ENCODE measurements at places on chromosomes 5 and 9. TPM values are rescaled to one million over a fixed set of nuclear protein-coding genes. Genes with fewer than 3 reads are reported as not detected.
A peak's percentile ranks its signal among the peaks of the same experiment; 100 is the strongest.

GRCh38 chr9:20884985-20885593 lies 146.4 kb downstream of the HACD4 start:
- DNase-seq, result peak; percentile 46

DNA sequence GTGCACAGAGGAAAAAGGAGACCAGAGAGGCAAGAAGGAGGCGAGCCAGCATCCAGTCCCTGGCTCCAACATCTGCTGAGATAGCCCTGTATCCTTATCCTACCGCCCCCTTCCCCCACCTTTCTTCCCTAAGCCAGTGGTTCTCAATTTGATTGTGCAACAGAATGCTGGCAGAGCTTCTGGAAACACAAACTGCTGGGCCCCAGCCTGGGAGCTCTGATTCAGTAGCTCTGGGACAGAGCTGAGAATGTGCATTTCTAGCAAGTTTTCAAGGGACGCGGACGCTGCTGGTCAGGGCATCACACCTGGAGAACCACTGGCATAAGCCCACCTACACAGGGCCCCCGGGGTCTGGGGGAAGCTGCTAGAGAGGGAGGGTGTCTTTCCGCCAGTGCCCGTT lies 21.1 kb downstream of the AK8 start:
- no peak for DNase-seq

- DNase-seq, result no peak
Observed at GRCh38 chr5:114339108-114339507, 22.8 kb upstream of the KCNN2 start.

- no peak for DNase-seq
Observed at GRCh38 chr9:114034661-114035062, 43.4 kb downstream of the AMBP start.

DNA sequence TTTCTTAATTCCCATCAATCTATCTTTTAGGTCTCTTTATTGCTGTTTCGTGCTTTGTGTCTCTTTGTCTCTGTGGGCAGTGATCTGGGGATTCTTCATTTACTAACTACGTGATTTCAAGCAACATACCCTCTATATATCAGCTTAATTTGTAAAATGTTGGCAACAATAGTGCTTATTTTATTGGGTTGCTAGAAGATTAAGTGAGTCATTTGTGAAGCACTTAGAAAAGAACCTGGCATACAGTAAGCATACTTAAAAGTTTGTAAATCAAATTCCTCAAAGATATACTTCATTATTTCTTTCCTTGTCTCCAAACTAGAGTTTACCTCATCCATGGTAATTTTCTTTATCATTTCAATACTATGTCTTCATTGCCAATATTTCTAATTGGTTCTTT lies 669.7 kb downstream of the MAT2B start:
- DNase-seq, result no peak

- no peak for DNase-seq
Observed at GRCh38 chr5:124634228-124634739, 112.2 kb downstream of the ZNF608 start.

DNA sequence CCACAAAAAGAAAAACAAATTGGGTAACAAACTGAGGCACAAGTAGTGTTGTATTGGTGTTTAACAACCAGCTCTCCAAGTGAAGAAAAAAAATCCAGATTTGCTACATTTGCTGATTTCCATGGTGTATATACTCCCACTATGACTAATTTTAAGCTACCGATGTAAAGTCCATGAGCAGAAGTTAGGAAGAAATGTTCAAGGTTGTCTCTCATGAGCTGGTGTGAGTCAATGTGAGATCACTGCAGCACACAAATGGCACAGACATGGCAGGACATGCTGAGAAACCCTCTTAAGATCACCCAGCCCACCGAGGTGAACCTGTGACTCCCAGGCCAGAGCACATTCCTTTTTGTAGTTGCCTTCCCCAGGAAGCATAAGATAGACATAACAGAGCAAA lies 36.2 kb downstream of the SLC44A1 start:
- DNase-seq, result no peak

GRCh38 chr5:104494083-104494482 lies 931.5 kb upstream of the NUDT12 start:
- DNase-seq, result no peak

DNA sequence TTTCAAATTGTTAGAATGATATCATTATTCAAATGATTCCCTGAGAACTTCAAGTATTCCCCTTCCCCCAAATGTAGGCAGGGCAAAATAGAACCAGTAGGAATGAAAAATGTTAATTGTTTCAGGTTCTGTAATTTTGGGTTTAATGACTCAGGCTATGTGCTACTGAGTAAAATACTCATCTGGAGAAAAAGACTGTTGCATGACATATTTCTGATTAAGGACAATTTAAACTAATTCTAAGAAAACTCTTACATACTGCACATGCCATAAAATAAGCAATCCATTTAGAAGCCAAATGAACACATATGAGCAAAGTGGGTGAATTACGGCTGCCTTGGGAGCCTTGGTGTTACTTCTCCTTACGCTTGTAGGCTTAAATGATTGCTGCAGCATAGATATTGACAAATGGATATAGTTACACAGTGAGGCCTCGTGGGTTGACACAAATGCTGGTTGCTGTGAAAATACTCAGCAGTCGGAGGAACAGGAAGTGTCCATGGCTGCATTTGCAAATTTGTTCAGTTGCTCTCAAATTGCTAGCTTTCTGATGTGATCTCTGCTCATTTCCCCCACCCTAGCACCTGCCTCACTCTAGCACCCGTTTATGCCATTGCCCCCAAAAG lies 174.9 kb upstream of the DMAC1 start:
- DNase-seq, result no peak

- no peak for DNase-seq
Observed at GRCh38 chr5:50724262-50724661, 57.8 kb downstream of the PARP8 start.

GRCh38 chr9:76704593-76705204 lies 59.5 kb upstream of the PCA3 start:
- peak; percentile 28 for DNase-seq

GRCh38 chr5:132024117-132024435 lies 12.6 kb upstream of the ACSL6 start:
- DNase-seq, result no peak

DNA sequence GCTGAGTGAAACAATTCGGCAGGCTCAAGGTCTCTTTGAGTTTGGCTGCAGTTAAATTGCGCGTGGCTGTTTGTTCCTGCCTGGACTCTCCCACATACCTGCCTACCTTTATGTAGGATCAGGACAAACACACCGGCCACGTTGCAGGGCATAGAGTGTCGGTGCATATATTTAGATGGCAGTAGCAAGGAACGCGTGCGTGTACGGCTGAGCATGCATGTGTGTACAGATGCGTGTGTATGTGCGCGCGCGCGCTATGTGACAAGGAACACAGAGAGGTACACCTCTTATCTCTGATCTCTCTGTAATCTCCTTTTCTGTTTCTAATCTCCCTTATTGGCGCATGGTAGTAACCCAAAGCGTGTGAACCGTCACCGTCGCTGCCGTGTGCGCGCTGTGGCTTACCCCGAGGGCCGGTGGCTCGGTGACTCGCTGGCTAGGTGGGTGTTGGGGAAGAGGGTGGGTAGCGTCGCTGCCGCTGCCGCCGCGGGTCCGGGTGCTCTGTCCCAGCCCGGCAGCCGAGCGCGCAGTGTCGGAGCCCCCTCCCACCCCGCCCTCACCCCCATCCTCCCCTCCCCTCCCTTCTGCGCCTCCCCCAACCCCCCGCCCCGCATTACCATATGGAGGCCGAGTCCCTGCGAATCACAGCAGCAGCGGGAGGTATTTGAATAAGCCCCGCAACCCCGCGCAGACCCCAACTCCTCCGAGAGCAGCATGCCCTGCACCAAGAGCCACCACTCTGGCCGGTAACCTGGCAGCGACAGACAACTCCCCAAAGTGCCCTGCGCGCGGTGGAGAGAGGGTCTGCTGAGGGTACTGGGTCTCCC lies 204.8 kb downstream of the MEF2C start:
- DNase-seq, result no peak

DNA sequence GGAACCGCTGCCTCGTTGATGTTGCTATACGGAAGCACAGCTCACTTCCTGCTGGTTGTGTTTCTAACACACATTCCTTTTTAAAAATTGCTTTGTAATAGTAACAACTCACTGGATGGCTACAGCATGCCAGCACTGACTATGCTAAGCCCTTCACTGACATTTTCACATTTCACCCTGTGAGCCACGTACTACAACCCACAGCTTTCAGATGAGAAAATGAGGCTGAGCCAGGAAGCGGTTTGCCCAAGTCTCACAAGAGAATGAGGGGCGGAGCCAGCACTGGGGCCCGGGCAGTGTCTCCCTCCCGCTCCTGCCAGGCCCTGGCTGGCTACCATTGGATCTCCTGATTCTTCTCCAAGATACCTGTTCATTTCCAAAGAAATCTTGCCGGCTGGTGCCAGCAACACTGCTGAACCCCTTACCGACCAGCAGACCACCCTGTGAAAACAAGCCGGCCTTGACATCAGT lies 38.3 kb downstream of the FAM78A start:
- peak; percentile 83 for DNase-seq

- no peak for DNase-seq
Observed at GRCh38 chr5:11560915-11561697, 343.1 kb downstream of the CTNND2 start.

- no peak for DNase-seq
Observed at GRCh38 chr5:112709416-112709815, 28.3 kb upstream of the APC start.

DNA sequence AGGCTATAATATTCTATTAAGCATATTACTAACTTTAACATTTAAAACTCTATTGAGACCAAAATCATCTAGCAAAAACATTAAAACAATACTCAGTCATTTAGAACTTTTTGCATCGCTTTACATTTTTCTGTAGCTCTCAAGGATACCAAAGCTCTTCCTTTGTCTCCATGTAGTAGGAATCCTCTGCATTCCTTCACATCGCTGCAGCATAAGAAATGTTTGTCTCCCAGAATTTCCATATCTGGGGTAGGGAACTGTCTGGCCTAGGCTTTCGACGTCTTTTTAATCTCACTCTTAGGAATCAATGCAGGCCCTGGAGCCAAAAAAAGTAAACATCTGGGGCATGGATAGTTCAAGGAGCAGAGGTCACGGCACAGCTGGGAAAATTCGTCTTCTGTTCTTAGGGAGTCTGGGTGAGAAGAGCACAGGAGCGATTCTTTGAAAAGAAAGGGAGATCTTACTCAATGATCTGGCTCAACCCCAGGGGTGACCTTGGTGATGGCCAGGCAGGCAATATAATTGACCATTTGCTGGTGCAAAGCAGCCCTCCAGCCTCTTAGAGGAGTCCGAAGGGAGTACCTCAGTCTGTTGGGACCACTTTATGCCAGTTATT lies 23.2 kb upstream of the RAI14 start:
- DNase-seq, result no peak

DNA sequence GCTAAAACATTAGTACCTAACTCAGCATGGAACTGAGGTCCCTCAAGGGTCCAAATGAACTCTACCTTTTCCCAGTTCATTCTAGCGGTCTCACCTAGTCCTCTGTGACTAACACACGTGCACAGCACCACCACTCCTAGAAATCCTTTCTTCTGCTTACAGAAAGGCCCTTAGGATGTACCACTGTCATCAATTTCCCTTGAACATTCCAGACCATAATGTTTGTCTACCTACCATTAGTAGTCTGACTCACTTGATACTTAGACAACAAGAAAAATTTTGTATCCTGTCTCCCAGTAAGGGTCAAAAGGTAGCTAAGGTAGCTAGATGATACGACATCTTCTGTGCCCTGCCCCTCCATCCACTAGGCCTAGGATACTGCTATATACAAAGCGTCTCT lies 166.6 kb downstream of the TSSK1B start:
- DNase-seq, result no peak

GRCh38 chr5:176542596-176543427 lies 5.6 kb upstream of the RNF44 start:
- peak; percentile 37 for DNase-seq

GRCh38 chr5:57249265-57249874 lies 75.5 kb downstream of the GPBP1 start:
- no peak for DNase-seq

DNA sequence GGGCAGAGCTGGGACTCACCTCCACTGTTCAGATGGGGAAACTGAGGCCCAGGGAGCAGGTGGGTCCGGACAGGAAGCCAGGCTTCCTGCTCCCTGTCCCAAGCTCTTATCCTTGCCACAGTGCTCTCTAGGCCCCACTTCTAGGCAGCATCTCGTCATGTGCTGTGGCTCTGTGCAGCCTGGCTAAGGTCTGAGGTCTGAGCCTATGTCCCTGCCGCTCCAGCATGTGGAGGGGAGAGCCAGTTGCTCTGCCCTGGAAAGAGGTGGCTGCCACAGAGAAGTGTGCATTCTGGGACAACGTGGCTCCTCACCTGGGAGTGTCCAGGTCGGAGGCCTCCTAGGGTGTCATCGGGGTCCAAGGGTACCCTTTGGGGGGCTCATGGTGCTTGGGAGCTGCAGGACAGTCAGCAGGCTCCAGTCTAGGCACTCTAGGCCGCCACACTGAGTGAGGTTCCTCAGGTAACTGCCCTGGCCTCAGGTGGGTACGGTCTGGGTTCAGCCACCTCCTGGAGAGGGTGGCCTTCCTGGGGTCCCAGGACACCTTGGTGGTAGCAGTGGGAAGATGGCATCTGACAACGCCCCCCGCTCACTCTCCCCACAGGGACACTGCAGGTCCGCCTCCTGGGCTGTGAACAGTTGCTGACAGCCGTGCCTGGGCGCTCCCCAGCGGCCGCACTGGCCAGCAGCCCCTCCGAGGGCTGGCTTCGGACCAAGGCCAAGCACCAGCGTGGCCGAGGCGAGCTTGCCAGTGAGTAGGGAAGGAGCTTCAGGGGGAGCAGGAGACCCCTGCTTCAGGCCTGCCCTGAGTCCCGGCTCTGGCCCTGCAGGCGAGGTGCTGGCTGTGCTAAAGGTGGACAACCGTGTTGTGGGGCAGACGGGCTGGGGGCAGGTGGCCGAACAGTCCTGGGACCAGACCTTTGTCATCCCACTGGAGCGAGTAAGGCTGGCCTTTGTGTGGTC lies 10.4 kb downstream of the PKN3 start:
- DNase-seq, result no peak

- no peak for DNase-seq
Observed at GRCh38 chr5:37283214-37283820, 34.1 kb upstream of the CPLANE1 start.

- no peak for DNase-seq
Observed at GRCh38 chr9:126365780-126366179, 39.2 kb downstream of the MVB12B start.

GRCh38 chr5:80934751-80935150 lies 25.4 kb upstream of the RASGRF2 start:
- DNase-seq, result no peak

DNA sequence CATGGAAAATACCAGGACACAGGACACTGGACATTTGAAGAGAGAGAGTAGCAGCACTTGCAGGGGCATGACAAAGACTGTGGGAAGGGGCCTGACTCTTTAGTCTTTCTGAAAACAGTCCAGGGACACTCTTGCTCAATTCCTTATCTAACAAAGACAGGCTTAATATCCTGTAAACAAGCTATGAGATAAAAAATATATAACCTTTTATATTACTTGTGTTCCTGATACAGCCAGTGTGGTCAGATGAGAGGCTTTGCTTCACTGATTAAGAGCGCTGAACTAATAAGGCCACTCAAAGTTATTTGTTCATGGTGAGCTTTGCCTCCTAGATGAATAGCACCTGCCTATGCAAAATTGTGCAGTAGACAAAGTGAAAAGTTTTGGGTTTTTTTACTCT lies 518.7 kb downstream of the LRRC70 start:
- no peak for DNase-seq

The PHF24 gene
- not detected for total RNA-seq

The SLC27A6 gene
- not detected for total RNA-seq

The LHX3 gene
- total RNA-seq, result not detected

The GRIA1 gene
- not detected for total RNA-seq

The PTGDS gene
- total RNA-seq, result 0.24 TPM

The DOCK2 gene
- 157 TPM for total RNA-seq

The SLC36A2 gene
- total RNA-seq, result not detected

Measured in CD8-positive, alpha-beta memory T cell (primary cell).